ENCODE measurements at places on chromosomes 7 and 10.

DNA sequence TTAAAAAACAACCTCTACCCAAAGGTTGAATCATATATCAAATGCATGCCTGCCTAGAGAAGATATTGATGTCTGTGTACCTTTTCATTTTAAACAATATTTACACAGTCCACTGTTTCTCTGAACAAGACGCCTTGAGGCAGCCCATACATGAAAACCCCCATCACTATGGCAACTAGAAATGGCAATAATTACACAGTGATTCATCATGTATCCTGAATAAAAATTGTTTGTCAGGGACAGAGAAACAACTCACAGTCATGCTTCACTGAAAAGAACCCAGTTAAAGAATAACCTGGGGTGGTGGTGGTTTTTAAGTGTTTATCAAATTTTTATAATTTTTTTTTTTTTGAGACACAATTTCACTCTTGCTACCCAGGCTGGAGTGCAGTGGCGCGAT, 19.7 kb downstream of the DNAJC12 start:
- no peak for DNase-seq

- no peak for DNase-seq
These were observed 2.0 kb upstream of the ZNF398 start for GRCh38 chr7:149145031-149145845.

DNA sequence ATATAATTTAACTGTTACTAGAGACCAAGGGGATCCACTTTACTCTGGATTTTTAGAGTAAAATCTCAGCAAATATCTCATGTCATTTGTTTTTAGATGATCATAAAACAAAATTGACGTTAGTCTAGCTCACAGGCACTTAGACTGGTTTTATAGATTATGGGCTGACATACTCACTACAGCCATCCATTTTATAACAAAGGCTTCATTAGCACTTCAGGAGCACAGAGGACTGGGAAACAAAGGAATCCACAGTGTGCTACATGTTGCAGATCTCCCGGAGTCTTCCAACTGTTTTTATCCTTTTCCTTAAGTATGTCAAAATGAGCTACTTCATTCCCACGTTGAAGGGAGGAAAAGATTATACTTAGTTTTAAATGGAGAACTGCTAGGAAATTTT, 15.9 kb upstream of the SCRN1 start:
- DNase-seq: no peak

- DNase-seq: no peak
These were observed 35.2 kb downstream of the BTBD16 start for GRCh38 chr10:122306282-122306681.

DNA sequence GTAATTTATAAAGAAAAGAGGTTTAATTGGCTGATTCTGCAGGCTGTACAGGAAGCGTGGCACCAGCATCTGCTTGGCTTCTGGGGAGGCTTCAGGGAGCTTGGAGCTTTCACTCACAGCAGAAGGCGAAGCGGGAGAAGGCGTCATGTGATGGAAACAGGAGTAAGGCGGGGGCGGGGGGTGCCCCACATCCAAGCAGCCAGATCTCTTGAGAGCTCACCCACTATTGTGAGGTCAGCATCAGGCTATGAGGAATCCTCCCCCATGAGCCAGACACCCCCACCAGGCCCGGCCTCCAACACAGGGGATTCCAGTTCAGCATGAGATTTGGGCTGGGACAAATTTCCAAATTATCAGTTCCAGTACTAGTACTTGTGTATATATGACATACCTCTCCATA, 46.2 kb downstream of the WDR37 start:
- no peak for DNase-seq

GRCh38 chr7:27171637-27172314, 2.3 kb downstream of the HOXA10 start:
- no peak for DNase-seq

GRCh38 chr10:129483430-129484010, 16.5 kb downstream of the MGMT start:
- DNase-seq: no peak

DNA sequence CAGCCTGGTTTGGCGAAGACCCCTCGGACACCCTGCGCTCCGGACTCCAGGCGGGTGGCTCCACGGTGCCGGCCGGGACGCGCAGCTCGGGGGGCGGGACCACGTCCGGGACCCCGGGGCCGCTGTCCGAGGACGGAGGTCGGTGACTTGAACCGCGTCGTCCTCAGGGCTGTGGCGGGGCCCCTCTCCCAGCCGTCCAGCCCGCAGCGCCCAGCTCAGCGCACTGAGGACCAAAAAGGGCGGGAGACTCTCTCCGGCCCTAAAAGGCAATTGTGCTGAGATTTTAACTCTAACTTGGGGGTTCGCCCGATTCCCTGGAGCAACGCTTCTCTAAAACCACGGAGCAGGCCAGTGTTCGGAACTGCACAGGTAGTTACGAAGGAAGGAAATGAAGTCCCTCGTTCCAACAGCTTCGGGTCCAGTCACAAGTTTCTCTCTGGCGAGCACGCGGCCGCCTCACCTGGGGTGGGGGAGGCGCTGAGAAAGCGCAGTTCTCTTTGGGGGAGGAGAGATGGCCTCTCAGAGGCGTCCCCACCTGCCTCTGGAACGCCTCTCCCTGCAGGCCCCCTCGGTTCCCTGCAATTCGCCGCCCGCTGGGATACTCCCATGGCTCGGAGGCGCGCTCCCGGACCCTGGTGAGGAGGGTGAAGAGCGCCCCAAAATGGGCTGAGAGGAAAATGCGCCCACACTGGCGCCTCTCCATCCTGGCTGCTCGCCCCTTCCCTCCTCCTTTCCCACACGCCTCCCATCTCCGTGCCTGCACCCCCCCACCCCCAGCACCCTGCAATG, 352.7 kb downstream of the DNAJB6 start:
- no peak for DNase-seq

DNA sequence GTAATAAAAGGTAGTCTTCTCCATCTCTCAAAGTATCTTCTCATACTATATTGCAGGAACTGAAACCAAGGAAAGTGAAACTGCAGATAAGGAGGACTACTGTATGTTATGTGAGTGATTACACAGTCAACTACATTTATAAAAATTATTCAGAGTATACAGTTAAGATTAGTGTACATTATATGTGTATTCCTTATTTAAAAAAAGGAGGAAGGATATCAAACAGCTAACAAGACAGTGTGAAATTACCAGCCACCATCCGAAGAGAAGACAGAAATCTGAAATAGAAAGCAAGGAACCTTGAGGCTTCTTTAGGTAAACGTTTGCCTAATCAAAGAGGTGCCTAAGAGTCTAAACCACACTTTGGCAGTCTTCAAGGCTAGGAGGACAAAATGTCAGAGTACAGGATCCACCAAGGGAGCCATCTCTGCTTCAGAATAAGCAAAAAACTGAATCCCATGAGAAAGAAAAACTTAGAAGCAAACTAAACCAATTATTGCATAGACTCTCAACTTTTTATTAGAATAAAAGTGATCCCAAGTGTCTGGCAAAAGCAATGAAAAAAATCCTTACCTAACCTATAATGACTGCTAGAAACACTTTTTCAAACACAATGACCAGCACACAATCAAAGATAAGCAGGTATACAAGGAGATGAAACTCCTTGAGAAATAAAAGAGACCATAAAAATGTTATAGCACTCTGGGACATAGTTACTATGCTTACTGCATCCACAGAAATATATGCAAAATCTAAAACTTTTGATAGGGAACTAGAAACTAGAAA, 6.4 kb downstream of the USP6NL start:
- DNase-seq: no peak

DNA sequence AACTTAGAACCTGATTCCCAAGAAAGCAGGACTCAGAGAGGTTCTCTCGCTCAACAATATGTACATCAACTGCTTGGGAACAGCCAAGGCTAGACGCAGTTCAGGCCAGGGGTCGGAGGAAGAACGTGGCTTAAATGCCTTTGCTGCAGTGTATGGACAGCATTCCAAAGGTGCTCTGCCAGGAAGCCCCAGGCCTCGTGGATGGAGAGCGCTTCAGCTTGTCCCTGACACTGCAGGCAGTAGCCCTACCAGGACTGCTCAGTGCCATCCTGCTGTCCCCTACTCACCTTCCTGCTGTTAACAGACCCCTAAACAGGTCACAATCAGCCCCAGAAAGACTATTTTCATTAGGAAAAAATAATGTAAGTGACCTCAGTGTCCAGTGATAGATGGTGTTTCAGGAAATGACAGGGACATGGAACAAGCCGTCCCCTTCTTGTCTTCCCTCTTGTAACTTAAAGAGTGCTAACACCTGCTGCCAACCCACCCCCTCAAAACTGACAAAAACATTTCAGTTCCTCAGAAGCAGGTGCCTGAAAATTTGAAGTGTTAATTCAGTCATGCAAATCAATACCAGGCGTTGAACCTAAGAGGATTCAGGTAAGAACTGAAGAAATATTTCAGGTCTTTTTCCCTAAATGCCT, 16.5 kb downstream of the CREB3L2 start:
- no peak for DNase-seq

- DNase-seq: peak; percentile 26
These were observed 16.2 kb downstream of the LDB3 start for GRCh38 chr10:86684331-86685097.
